ENCODE measurements at places on chromosomes 2 and 18. TPM values are rescaled to one million over a fixed set of nuclear protein-coding genes. Genes with fewer than 3 reads are reported as not detected.
A peak's percentile ranks its signal among the peaks of the same experiment; 100 is the strongest.

Gene DAPL1
- total RNA-seq: not detected

Gene HOXD12
- not detected for total RNA-seq

Gene TRIM43
- not detected for total RNA-seq

Gene GTF2A1L
- total RNA-seq: 86.8 TPM

Gene FBXO48
- total RNA-seq: 6.8 TPM

Gene KCNE4
- total RNA-seq: 52.8 TPM

Gene IL36A
- total RNA-seq: not detected

Gene TUBA4B
- not detected for total RNA-seq

DNA sequence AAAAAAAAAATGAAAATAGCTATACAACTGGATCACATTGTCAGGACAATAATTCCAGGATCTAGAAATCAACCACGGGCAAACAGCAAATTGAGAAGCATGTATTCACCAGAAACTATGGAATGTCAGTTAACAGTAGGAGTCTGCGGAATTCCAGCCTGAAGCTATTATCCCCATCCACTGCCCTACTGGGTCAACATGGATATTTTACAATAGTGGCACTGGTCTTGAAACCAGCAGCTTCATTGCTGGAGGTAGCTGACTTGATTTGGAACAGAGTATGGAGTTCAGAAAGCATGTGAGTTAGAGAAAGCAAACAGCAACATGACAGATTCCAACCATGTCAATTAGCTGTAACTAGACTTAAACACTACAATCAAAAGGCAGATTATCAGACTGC is 55.7 kb upstream of the PDE1A start:
- H3K4me3 ChIP-seq: no peak overlapping the region
- H3K36me3 ChIP-seq: no peaks in the 10 kb centered on the region
- no peaks in the 10 kb centered on the region for H3K27me3 ChIP-seq
- no peak for DNase-seq
- no peak overlapping the region for H3K27ac ChIP-seq

- H3K4me3 ChIP-seq: no peak overlapping the region
- H3K27me3 ChIP-seq: peaks cover 6% of the 10 kb centered on the region
- no peak for DNase-seq
- H3K36me3 ChIP-seq: no peaks in the 10 kb centered on the region
These were observed 145.7 kb upstream of the GLI2 start for GRCh38 chr2:120589771-120590608.

GRCh38 chr2:111994042-111994441 is 61.0 kb upstream of the TMEM87B start:
- no peaks in the 10 kb centered on the region for H3K4me1 ChIP-seq
- no peak overlapping the region for H3K4me3 ChIP-seq
- no peaks in the 10 kb centered on the region for H3K27me3 ChIP-seq
- H3K36me3 ChIP-seq: no peaks in the 10 kb centered on the region

DNA sequence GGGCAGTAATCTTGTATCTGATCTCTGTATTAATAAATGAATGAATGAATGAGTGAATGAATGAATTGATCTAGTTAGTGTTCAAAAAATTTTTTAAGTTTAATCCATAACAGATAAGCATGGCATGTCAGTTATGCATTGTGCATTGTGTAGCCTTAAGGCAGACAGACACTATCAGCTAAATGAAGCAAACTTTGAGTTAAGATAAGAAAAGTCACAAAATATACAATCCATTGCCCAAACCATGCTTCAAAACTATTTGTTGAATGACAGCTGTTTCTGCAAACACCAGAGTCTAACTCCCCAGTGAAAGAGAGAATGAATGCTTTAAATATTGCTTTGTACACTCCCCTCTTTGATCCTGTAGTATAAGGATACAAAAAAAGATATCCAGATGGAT is 314.3 kb upstream of the ETAA1 start:
- DNase-seq: no peak
- no peaks in the 10 kb centered on the region for H3K36me3 ChIP-seq
- H3K4me3 ChIP-seq: no peak overlapping the region
- no peak overlapping the region for H3K27ac ChIP-seq

DNA sequence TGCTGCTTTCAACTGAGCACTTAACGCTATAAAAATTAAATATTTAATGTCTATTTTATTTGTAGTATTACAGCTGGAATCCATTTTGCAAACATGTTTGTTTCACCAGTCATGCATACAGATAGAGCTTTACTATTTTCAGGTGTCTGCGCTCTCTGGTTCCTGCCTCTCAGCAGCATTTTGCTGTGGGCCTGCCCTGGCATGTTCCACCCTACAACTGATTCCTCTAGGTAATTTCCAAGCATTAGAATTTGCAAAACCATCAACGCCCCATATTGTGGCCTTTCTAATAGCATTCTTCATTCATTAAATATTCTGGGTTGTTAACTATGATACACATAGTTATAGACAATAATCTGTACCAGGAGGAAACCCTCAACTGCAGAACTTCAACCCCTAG is 266.4 kb upstream of the DLGAP1 start:
- H3K36me3 ChIP-seq: no peaks in the 10 kb centered on the region
- DNase-seq: no peak
- H3K4me3 ChIP-seq: no peak overlapping the region

GRCh38 chr2:127454595-127455565 is 36.7 kb downstream of the PROC start:
- H3K4me3 ChIP-seq: no peak overlapping the region
- H3K27ac ChIP-seq: no peak overlapping the region
- H3K36me3 ChIP-seq: no peaks in the 10 kb centered on the region
- no peaks in the 10 kb centered on the region for H3K4me1 ChIP-seq
- H3K27me3 ChIP-seq: no peaks in the 10 kb centered on the region

- no peaks in the 10 kb centered on the region for H3K36me3 ChIP-seq
- no peak for DNase-seq
- no peaks in the 10 kb centered on the region for H3K27me3 ChIP-seq
- H3K4me1 ChIP-seq: no peaks in the 10 kb centered on the region
- H3K4me3 ChIP-seq: no peak overlapping the region
These were observed 5.4 kb downstream of the LBH start for GRCh38 chr2:30236591-30237238.

GRCh38 chr2:37343537-37344434 is 644 bp upstream of the QPCT start:
- H3K36me3 ChIP-seq: no peaks in the 10 kb centered on the region
- H3K27ac ChIP-seq: peak overlapping the region; percentile 81
- peak overlapping the region; percentile 56 for H3K4me3 ChIP-seq
- no peaks in the 10 kb centered on the region for H3K27me3 ChIP-seq
- no peaks in the 10 kb centered on the region for H3K4me1 ChIP-seq

GRCh38 chr18:33712719-33713118 is 134.7 kb downstream of the ASXL3 start:
- H3K4me1 ChIP-seq: no peaks in the 10 kb centered on the region
- H3K36me3 ChIP-seq: no peaks in the 10 kb centered on the region
- H3K27me3 ChIP-seq: no peaks in the 10 kb centered on the region
- no peak for DNase-seq
- no peak overlapping the region for H3K27ac ChIP-seq
- no peak overlapping the region for H3K4me3 ChIP-seq

DNA sequence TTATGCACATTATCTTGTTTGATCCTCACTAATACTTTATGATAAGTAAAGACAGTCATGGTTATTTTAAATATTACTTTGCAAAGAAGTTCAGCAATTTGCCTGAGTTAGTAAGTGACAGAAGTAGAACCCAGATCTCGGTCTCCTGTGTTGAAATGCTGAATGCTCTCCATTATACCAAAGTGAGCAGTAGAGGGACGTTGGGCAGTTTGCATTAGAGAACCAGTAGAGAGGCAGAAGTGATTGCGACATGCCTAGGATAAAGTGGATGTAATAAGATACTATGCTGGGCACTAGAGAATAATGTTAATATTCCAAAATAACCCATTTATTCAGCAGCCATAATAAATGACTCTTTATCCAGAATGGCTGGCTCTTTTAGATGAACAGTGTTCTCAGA is 201.0 kb downstream of the PMAIP1 start:
- H3K4me1 ChIP-seq: no peaks in the 10 kb centered on the region
- DNase-seq: no peak
- no peak overlapping the region for H3K27ac ChIP-seq

- DNase-seq: no peak
- H3K27me3 ChIP-seq: no peaks in the 10 kb centered on the region
- H3K4me1 ChIP-seq: no peaks in the 10 kb centered on the region
- no peaks in the 10 kb centered on the region for H3K36me3 ChIP-seq
These were observed 6.4 kb upstream of the SFTPB start for GRCh38 chr2:85674417-85674816.

DNA sequence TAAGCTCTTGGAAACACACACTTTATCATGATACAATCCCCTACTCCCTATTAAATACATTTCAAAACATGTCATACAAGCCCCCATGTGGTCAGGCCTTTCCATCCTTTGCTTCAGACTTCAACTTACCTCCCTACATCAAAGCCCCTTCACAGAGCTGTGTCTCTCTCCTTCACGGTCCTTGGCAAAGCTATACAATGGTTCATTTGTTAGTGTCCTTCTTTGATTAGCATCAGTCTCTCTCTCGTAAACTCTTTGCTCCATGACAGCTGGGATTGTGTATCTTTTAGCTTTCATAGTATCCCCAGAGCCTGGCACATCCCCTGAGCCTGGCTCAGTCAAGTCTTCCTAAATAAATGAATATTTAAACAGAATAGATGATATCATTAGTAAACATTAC is 25.6 kb upstream of the INSIG2 start:
- H3K27ac ChIP-seq: no peak overlapping the region
- no peaks in the 10 kb centered on the region for H3K4me1 ChIP-seq
- no peaks in the 10 kb centered on the region for H3K36me3 ChIP-seq
- no peak overlapping the region for H3K4me3 ChIP-seq

GRCh38 chr18:45567123-45567522 is 48.2 kb upstream of the SLC14A2 start:
- H3K36me3 ChIP-seq: no peaks in the 10 kb centered on the region
- no peaks in the 10 kb centered on the region for H3K27me3 ChIP-seq
- H3K4me3 ChIP-seq: no peak overlapping the region
- peak overlapping the region; percentile 35 for H3K27ac ChIP-seq

- no peaks in the 10 kb centered on the region for H3K36me3 ChIP-seq
- H3K4me3 ChIP-seq: no peak overlapping the region
- no peak for DNase-seq
- no peak overlapping the region for H3K27ac ChIP-seq
- no peaks in the 10 kb centered on the region for H3K27me3 ChIP-seq
These were observed 5.4 kb upstream of the KCNJ13 start for GRCh38 chr2:232781765-232782164.

- DNase-seq: no peak
- peaks cover 26% of the 10 kb centered on the region for H3K27me3 ChIP-seq
- H3K36me3 ChIP-seq: no peaks in the 10 kb centered on the region
- no peaks in the 10 kb centered on the region for H3K4me1 ChIP-seq
These were observed at the start of gene POMC for GRCh38 chr2:25168256-25169072. Gene POMC (minus strand): TSS chr2:25168580. CDS start chr2:25164772, 3,808 bp downstream.

GRCh38 chr18:8364385-8364784 is 244.9 kb upstream of the RAB12 start:
- no peaks in the 10 kb centered on the region for H3K4me1 ChIP-seq
- H3K27ac ChIP-seq: no peak overlapping the region
- no peak for DNase-seq
- H3K4me3 ChIP-seq: no peak overlapping the region
- no peaks in the 10 kb centered on the region for H3K27me3 ChIP-seq

DNA sequence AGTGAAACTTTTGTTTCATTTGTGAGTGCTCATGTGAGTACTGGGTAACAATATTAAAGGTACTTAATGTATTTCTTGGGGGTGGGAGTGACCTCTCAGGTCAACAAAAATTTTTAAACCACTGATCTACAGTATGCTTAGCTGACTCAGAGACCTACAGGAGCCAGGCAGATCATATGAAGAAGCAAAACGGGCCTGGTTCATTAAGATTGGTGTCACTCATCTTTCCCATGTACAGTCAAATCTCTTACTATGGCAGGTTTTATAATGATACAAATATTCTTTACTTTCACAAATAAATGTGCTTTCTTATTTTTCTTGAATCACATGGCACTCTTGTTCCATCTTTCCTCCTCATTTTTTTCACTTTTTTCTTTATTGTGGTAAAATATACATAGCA is 7.7 kb upstream of the TMSB10 start:
- no peak overlapping the region for H3K27ac ChIP-seq
- no peak overlapping the region for H3K4me3 ChIP-seq

GRCh38 chr2:131156452-131157149 is 51.5 kb downstream of the PLEKHB2 start:
- H3K4me3 ChIP-seq: no peak overlapping the region
- H3K27me3 ChIP-seq: no peaks in the 10 kb centered on the region
- no peak overlapping the region for H3K27ac ChIP-seq
- no peak for DNase-seq
- H3K4me1 ChIP-seq: no peaks in the 10 kb centered on the region

GRCh38 chr2:3780477-3781402 is 77.4 kb downstream of the DCDC2C start:
- no peaks in the 10 kb centered on the region for H3K36me3 ChIP-seq
- DNase-seq: peak; percentile 19
- H3K4me1 ChIP-seq: no peaks in the 10 kb centered on the region
- no peaks in the 10 kb centered on the region for H3K27me3 ChIP-seq
- H3K27ac ChIP-seq: no peak overlapping the region
- H3K4me3 ChIP-seq: no peak overlapping the region

DNA sequence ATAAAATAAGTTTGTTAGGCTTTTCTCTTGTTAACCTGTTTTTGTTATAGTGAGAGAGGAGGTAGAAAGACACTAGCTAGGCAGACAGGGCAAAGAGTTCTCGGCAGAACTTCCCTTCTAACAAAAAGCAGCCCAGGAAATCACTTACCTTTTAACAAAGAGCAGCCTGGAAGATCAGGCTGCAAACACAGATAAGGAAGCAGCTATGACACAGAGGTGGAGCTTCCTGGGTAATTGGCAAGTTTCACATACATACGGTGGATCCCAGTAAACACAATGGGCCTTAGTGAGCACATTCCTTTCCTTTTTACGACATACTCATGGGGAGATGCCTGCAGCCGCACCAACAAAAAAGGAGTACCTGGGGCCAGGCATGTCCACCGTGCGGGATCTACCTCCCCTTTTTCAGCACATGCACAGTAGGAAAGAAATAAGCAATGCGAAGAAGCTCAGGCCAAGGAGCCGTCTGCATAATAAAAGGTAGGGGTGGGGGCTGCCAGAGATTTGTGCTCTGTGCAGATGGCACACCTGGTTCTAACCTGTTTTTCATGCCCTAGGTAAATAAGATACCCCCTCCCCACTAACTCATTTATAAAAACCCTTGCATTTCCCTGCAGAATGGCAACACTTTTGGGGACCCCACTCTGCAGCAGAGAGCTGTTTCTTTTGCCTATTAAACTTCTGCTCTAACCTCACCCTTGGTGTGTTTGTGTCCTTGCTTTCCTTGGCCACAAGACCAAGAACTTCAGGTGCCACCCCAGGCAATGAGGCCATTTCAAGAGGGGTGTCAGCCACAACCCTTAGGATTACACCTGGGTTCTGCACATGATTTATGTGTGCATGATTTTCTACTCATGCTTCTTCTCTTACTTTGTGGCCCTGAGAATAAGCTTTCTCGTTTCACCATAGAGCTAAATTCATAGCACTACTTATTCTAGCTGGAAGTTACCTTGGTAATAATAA is 26.5 kb downstream of the MDH1 start:
- DNase-seq: no peak
- no peaks in the 10 kb centered on the region for H3K27me3 ChIP-seq
- no peaks in the 10 kb centered on the region for H3K36me3 ChIP-seq
- H3K4me1 ChIP-seq: no peaks in the 10 kb centered on the region
- no peak overlapping the region for H3K4me3 ChIP-seq

DNA sequence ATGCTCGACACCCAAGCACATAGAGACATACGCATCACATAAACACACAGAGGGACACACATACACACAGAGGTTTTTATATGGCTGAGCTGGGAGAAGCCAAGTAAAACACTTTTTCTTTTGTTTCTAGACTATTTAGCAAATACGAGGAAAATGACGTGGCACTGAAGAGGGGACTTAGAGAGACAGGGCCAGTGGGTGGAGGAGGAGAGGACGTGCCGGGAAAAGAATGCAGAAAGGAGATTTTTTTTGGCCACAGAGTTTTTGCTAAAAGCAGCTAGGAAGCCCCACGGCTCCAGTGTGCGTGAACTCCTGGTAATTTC is 168.5 kb upstream of the KLF7 start:
- peak overlapping the region; percentile 25 for H3K4me3 ChIP-seq
- H3K4me1 ChIP-seq: peaks cover 4% of the 10 kb centered on the region
- DNase-seq: no peak
